Amygdala (tissue), 56 donors: ENCODE measurements at places on chromosomes 2 and 18.
A peak's percentile ranks its signal among the peaks of the same experiment; 100 is the strongest.

- DNase-seq, result no peak
Measured at GRCh38 chr18:63890237-63890949, 2.9 kb downstream of the SERPINB2 start.

DNA sequence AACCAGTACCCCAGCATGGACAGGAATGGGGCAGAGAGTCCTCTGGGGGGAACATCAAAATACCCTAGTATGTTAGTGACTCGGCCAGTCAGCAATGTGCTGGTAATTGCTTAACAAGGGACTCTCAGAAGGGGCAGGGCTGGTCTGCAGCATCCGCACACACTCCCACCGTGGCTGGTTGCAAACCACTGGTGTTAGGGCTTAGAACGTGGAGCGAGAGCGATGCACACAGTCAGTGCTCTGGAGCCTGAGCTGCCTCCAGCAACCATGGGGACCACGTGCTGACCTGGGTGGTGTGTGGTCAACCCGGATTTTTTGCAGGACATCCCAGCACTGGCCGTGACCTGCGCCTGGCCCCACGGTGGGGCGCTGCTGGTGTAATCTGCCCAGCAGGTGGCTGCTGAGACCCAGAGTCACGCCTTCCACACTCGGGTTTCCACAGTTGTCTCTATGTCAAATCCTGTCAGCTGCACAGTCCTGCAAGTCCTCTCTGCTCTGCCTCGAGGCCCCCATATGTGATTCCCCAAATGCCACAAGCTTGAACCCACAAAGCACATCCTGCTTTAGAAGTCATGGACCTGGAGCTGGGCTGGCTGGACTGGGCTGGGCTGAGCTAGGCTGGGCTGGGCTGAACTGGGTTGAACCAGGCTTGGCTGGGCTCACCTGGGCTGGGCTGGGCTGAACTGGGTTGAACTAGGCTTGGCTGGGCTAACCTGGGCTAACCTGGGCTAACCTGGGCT, 50.6 kb upstream of the GPC1 start:
- DNase-seq, result no peak

DNA sequence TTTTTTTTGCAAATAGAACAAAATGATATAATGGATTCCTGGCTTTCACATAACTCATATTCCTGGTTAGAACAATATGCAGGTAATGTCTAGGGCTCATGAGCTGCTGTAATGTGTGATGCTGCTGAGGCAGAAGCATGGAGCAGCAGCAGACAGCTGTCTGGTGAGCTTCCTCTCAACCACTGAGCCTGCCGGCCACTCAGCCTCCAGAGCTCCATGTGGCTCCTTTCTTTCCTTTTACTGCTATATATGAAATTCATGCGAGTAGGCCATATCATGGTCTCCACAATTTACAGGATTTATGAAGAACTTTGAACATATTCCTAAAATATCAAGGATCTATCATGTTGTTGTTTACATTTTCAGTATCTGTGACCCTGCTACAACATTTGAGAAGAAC, 120.9 kb downstream of the MEP1B start:
- DNase-seq, result no peak

- no peak for DNase-seq
Measured at GRCh38 chr18:21833604-21834298, 93.2 kb downstream of the MIB1 start.

GRCh38 chr2:175804122-175804521, 197.9 kb downstream of the LNPK start:
- no peak for DNase-seq

- no peak for DNase-seq
Measured at GRCh38 chr2:3409627-3410170, 30.2 kb downstream of the TRAPPC12 start.

DNA sequence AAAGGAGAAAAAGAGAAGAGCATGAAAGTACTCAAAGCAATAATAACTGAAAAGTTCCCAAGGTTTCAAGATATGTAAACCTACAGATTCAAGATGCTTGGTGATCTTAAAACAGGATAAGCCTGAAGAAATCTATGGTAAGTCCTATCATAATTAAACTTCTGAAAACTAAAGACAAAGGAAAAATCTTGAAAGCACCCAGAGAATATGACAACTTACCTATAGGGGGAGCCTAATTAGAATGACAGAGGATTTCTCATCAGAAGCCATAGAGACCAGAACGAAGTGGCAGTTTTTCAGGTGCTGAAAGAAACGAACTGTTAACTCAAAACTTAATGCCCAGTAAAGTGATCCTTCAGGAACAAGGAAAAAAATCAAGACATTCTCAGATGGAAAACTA, 59.7 kb downstream of the XDH start:
- DNase-seq, result no peak

- no peak for DNase-seq
Measured at GRCh38 chr2:156005531-156005930, 327.0 kb downstream of the NR4A2 start.

DNA sequence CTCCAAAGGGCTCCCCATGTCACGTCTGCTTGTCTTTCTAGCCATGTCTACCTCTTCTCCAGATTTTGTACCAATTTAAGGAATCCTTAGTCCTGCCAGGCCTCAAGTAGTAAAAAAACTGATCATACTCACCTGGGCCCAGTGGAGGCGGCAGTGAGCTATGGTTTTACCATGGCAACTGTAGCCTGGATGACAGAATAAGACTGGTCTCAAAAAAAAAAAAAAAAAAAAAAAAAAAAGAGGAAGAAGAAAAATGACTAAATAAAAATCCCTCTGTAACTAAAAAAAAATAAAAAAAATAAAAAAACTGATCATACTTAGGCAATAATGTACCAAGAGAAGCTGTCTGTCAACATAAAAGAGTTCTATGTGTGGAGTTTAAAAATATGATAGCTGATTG, 221.6 kb downstream of the NR4A2 start:
- DNase-seq, result no peak

DNA sequence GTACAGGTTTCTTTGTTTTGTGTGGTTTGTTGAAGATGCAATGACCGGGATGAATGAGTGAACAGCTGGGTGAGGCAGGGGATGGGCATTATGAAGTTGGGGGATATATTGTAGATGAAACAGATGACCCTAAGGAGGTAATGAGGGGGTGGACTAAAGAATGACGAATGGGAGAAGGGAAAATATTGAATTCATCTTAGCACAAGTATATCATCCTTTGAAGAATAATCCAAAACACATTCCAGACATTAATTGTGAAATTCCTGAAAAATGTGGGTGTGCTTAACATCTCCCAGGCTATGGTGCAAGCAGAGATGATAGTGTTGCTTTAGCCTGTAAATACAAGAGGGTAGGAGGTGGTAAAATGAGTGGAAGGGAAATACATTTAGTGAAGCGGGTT, 5.8 kb downstream of the CRIM1 start:
- no peak for DNase-seq

- no peak for DNase-seq
Measured at GRCh38 chr2:226497146-226497909, 302.3 kb downstream of the IRS1 start.

- DNase-seq, result peak; percentile 17
Measured at GRCh38 chr18:9535430-9535991, 60.2 kb downstream of the RALBP1 start.

DNA sequence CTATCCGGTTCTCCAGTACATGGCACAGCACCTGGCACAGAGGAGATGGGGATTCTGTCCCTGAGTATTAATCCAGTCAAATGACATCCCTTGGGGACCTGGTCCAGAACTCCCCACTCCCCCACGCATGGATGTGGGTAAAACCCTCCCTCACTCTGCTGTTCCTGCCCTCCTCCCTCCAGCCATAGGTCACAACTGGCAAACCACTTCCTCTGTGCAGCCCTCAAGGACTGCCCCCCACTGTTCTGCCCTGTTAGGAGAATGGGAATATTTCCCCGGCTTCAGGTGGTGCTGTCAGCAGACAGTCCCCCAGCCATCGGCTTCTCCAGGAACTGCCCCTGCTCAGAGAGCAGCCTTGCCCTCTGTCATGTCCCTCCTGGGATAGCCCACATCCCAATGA, 1.5 kb upstream of the TFCP2L1 start:
- DNase-seq, result no peak

GRCh38 chr2:98663511-98664090, 55.2 kb downstream of the UNC50 start:
- DNase-seq, result no peak

GRCh38 chr2:136381722-136382633, 264.0 kb upstream of the CXCR4 start:
- no peak for DNase-seq

GRCh38 chr18:63339920-63340484, 20.4 kb upstream of the BCL2 start:
- DNase-seq, result no peak

GRCh38 chr2:39667104-39667885, 1.6 kb downstream of the TMEM178A start:
- no peak for DNase-seq

DNA sequence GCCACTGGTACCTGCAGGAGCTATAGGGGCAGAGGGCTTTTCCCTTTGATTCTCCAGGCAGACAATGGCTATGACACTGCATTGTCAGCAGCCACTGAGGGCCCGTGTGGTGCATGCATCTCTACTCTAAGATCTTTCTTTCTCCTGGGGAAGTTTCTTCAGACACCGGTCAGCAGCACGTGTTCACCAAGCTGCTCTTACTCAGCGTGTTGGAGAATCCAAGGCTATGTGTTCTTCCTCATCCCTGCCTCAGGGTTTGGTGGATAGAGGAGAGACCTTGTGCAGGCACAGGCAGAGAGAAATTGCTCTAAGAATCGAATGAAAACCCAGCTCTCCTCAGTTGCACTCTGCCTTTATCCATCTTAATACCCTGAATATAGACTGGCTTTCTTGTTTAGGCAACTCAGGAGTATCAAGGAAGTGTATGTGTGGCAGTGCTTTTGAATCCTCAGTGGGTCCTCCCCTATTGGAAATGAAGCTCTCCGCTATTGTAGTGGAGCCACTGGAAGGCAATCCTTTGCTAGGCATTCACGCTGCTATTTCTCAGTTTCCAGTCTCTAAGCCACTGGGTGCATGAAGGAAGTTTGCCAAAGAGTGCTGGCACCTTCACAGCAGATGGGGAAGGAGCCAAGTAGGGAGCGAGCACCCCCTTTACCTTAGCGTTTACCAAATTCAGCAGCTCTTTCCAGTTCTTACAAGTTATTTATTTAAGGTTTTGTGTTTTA, 86.9 kb upstream of the EML6 start:
- no peak for DNase-seq

- DNase-seq, result no peak
Measured at GRCh38 chr2:199812493-199812892, 38.5 kb downstream of the FTCDNL1 start.

DNA sequence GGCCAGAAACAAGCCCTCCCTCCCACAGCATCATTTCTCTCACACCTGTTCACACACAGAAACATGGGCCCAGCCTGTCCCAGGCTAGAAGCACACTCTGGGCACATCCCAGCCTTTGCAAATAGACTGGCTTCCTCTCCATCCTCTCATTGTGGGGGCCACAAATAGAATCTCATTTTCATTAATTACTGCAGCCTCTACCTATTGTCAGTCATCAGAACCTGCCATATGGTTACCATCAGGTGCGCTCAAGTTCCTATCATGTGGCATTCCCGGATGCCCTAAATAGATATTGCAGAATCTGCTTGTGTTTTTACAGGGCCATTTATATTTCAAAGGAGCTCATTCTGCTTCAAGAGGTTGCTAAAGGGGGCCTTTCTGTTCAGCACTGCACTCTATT, 460.7 kb downstream of the BCL11A start:
- DNase-seq, result no peak

DNA sequence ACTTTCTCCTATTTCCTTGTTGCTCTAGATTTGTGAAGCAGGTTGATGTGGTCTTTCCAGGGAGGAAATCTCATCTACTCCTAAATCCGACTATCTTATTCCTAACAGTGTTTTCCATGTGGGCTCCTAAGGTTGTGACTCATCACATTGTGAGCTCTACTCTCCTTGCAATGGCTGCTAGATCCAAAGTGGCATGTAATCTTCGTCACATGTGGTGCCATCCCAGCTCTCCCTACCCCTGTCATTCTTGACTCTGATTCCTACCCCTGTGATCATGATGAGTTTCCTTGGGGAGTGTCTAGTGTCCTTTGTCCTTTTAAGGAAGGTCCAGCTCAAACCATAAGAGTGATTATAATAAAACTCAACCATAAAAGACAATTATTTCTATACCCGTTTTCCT, 47.3 kb upstream of the GULP1 start:
- DNase-seq, result no peak

DNA sequence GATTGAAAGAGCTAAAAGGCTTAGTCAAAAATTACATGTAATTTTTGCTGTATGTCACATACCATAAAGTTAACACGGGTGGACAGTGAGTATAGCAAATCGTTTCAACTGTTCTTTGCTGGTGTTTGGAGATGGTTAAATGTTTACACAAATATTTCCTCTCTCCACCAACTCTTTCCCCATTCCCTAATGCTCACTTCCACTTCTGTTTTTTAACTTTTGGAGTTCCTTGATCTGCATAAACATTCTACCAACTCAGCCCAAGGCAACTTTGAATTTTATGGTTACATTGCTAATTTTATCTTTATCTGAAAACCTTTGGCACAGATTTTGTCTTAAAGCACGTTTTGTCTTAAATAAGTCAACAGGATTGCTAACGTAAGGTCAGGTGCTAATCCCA, 1.9 kb upstream of the SPOPL start:
- DNase-seq, result no peak

DNA sequence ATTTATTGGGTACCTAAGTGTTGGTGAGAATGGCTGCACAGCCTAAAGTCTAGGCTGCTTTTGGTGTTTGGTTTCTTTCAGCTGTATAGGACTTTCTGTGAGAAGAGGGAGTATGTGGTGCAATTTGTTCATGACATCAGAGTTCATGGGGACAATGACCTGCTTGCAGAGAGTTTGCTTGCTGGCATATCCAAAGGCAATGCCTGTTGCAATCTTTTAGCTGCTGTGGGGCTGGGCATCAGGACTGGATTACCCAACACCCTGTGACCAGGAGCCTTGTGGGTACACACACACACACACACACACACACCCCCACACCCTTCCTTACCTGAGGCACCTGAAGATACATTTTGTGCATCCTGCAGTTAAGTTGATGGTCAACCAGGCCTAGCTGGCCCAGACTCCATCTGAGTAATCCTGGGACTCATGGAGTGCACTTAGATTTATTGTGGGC, 68.4 kb downstream of the LIPG start:
- no peak for DNase-seq

- DNase-seq, result peak; percentile 51
Measured at GRCh38 chr2:226799211-226799975, at the start of gene IRS1. Gene IRS1, minus strand, starts transcription at chr2:226799820. Its CDS starts 1,082 bp downstream, at chr2:226798738.

- DNase-seq, result no peak
Measured at GRCh38 chr18:75880925-75881504, 453.5 kb upstream of the SMIM21 start.

DNA sequence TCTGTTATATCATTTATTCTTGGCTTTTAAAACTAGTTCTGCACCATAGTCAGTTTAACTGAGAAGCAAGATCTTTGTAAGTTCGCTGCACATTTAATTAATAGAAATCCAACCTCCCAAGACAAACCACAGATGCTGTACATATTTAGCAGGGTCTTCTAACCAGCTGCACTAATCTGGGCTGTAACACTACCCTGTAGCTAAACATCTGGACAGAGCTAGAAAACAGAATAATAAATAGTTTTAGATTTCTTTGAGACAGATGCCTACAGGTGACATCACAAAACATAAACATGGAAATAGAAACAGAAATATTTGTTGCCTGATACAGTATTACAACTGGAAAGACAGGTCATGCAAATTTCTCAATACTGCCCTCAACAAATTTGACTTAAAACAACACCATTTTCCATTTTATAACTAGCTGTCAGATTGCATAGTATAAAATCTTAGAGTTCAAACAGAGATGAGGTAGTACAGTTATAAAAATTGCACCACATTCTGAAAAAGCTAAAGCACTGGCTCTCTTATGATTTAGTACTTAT, 315.1 kb downstream of the NR4A2 start:
- DNase-seq, result no peak
